ENCODE measurements at places on chromosomes 6 and 20.

DNA sequence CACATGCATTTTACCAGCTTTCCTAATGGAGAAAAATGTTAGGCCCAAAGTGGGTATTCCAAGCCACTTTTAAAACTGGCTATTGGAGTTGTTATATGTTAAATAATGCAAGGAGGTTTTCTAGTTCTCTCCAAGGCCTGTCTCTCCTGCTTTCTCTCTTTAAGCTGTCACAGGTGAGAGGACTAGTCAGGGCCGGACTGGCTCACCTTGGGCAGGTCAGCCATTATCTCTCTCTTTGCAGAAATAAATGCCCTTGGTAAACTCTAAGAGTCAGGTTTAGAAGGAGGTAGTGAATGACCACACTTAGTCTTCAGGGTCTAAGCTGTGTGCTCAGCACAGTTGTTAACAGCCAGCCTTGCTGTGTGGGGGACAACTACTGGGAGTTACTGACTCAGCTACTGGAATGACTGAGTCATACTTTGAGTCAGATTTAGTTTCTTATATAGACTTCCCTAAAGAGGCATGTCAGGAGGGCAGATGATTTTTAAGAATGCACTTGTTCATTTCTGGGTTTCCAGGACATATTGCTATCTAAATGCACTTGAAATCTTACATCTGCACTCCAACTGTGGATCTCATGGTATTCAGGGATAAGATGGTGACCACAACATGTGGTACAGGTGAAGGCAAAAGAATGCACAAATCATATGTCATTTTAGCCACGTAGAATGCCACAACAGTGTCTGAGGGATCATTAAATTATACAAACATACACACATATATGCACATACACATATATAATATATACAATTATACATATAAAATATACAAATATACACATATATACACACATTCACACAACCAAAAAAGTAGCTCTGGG, 719.4 kb downstream of the EPM2A start:
- peak; percentile 83 for DNase-seq

DNA sequence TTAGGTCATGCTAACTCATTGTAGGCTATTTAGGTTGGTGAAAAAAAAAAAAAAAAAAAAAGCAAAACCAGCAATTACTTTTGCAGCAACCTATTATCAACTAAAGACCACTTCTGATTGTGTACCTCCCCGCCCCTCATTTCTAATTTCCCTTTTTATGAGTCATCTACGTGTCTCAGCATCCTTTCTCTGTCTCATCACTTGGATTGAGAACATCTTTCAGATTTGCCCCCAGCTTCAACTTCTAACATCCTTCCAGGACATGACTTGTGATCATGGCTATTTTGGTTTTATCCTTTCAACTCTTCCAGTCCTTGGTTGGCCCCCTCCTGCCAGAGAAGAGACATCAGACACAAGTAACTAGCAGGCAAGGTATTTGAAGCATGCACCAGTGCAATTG, 156.7 kb upstream of the CCN2 start:
- DNase-seq = no peak

DNA sequence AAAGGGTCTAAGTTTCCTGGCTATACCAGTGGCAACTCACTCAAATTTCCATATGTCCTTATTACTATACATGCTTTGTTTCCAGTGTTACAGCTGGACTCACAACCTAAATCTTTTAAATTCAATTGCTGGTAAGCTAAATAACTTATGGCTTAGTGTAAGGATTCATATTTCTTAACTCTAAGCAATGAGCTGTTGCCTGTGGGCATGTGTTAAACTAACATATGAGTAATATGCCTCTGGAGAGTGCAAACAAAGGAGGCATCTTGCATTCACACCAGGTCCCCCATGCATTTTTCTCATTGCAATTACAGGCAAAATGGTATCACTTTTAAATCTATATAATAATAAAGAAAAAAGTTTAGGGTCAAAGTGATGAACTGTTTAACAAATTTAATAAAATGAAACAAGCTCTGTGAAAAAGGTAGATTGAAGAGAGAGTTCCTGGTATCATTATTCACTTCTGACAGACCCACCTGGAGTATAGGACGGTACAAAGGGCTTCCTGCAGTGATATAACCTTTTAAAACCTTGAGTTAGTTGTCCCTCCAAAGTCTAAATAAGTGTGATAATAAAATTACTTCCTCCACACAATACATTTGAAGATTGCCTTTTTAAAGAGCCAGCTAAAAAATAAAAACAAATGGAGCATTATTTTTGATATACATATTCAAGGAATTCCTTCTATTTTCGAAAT, 57.6 kb upstream of the HMGCLL1 start:
- no peak for DNase-seq

GRCh38 chr20:47263080-47263464, 93.4 kb downstream of the ZMYND8 start:
- DNase-seq = no peak

GRCh38 chr20:36094497-36094896, 60.0 kb upstream of the EPB41L1 start:
- no peak for DNase-seq

DNA sequence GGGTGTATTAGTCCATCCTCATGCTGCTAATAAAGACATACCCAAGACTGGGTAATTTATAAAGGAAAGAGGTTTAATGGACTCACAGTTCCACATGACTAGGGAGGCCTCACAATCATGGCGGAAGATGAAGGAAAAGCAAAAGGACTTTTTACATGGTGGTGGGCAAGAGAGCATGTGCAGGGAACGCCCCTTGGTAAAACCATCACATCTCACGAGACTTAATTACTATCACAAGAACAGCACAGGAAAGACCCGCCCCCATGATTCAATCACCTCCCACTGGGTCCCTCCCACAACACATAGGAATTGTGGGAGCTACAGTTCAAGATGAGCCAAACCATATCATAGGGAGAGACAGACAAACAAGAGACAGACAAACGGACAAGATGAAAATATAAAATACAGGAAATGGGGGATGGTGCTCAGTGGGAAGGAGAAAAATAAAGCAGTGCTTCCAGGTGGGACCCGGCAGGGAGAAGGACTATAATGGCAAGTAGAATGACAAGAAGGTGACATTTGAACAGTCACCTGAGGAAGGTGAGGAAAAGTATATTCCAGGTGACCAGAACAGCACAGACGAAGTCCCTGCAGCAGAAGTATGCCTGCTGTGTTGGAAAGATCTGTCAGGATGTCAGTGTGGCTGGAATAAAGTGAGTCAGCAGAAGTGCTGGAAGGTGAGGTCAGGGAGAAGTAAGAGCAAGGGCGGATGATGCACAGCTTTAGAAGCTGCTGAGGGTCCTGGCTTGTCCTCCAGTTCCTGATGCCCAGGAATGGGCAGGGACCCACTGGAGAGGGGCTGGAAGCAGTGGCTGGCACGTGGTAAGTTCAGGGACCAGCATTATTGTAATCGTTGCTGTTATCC, 61.1 kb downstream of the SLC2A10 start:
- DNase-seq = no peak

DNA sequence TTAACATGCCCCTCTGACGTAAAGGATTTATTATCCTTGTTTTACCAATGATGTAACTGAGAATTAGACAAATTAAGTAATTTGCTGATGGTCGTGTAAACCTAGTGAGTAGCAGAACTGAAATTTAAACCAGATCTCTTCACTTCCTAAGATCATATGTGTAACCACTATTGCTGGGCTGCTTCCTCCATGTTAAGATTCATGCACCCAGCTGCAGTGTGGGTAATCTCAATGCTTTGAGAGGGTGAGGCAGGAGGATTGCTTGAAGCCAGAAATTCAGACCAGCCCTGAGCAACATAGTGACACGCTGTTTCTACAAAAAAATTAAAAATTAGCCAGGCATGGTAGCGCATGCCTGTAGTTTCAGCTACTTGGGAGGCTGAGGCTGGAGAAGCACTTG, 97.9 kb downstream of the L3MBTL3 start:
- no peak for DNase-seq

DNA sequence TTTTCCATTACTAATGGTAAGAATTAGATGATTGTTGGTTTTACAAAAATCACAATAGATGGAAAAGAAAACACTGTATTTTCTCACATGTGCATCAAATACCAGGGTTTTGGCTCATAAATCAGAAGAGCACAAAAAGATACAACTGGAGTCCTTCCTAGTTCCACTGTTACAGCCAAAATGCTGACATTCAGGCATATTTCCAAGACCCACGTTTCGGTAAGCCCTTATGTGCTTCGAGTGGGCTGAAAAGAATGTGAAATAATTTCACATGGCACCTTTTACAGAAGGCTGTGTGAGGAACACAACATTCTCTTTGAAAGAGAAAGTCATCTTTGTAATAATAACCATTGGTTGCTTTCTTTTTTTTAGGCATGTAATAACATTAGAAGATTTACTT, 326.7 kb upstream of the FLRT3 start:
- no peak for DNase-seq

GRCh38 chr20:52577696-52578095, 386.1 kb upstream of the ZFP64 start:
- no peak for DNase-seq

DNA sequence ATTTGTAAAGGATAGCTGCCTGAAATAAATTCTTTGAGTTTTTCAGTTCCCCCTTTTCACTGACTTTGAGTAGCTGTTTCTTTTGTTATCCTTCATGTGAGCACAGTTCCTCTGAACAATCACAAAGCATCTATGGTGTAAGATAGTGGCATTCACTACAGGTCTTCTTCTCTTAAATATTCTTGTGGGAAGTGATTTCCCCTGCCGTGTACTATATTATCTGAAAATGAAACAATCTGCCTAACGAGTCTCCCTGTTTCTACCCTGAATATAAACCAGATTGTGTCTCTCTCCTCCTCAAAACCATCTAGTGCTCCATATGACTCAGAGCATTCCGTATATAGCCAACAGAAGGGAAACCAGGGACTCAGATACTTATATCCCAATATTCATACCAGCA, 380.1 kb upstream of the SOX4 start:
- no peak for DNase-seq

DNA sequence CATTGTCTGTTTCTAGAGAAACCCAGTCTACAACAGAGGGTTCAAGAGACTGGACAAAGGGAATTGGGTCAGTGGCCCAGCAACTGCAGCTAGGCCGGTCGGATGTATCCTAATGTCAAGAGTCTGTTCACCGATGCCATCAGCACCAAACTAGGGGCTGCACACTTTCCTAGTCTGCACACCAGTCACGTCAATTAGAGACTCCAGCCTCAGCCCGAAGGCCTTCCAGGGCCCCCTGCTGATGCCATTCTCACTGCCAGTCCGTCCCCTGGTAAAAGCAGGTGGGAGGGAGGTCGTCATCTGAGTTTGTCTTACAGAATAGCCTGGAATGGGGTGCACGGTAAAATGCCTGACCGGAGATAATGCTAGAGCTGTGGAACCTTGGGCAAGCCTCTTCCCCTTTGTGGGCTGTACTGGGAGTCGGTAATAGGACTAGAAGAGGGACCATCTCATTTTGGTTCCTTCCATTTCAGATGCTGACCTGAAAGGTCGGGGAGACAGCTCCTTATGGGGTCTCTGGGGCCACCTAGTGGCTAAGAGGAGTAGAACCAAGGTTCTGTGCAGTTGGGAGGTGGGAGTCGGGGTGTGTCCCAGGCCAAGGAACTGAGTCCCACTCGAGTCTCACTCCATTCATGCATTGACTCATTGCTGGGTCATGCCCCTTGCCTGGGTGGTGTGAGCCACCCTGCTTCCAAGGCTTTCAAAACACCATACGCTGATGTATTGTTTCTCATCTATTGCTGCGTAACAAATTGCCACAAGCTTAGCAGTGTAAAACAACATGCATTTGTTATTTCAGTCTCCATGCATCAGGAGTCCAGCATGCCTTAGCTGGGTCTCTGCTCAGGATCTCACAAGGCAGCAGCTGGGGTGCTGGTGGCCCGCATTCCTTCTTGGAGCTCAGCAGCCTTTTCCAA, 5.1 kb downstream of the SOX12 start:
- peak; percentile 61 for DNase-seq

DNA sequence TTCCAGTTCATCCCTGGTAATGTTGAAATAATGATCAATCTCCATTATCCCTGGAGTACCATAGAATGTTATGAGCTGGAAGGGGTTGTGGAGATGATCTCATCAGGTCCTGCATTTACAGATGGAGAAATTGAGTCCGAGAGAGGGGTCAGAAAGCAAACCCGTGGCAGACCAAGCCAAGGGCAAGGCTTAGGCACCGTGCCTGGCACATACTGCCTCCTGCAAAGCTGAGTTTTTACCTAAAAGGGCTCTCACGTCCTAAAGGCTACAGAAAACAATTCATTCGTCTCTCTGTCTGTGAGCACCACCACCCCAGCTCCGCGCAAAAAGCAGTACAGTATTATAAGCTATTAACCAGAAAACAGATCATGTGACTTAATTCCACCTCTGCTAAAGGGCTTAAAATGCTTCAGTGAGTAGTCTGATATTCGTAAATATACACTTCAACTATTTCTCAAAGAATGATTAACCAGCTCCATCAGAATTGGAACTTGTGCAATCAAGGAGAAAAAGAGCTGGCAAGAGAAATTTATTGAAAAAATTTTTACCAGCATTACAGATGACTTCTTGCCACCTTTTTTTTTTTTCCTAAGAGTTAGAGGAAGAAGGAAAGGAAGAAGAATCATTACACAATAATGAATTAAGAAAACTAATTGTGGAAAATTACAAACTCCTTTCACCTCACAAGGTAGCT, 3.4 kb upstream of the PARD6B start:
- DNase-seq = peak; percentile 95

DNA sequence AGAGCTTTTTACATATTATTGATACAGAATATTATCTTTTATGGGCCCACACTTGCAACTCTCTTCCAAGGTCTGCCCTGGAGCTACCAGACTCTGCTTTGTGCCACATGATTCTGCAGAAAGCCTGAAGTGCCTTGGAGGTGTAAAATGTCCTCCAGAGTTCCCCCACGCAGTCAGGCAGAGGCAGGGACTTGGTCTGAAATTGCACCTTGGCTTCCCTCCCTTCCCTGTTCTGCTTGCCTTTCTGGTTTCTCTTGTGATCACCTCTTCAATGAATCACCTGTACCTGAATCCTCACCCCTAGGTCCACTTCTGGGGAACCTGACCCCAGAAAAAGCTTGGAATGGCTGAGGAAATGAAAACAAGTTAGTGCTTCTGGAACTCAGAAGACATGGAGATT, 43.0 kb upstream of the TGM2 start:
- DNase-seq = no peak

DNA sequence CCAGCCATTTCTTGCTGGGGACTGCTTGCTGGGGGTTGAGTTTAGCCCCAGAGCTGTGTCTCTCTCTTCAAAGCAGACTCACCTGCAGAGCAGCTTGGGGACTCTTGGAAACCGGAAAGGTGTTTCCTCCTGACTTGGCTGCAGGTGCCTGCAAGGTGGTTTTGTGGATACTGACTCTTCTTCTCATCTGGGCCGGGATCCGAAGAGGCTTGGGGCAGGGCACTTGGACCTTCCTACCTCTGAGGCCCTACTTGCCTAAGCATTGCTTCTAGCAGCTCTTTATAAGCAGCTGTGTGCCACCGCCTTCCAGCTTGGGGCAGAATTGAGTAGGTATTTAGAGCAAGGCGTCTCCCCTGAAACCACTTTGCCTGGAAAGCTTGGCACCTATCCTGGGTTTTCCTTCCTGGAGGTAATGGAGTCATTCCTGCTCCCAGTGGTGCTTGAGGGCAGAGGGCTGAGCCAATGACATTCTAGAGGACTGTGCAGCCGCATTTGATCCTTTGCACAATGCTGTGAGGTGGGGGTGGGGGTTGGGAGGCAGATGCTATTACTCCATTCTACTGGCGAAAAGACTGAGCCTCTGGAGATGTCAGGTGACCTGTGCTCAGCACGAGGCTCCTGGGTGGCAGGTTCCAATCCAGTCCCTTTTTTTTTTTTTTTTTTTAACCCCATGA, 3.4 kb upstream of the CTSZ start:
- DNase-seq = peak; percentile 56

- DNase-seq = no peak
These were observed 47.4 kb downstream of the TBPL1 start for GRCh38 chr6:134000443-134000842.
